HEK293T (cell line): ENCODE measurements at places on chromosomes 11 and 22.
A peak's percentile ranks its signal among the peaks of the same experiment; 100 is the strongest.

DNA sequence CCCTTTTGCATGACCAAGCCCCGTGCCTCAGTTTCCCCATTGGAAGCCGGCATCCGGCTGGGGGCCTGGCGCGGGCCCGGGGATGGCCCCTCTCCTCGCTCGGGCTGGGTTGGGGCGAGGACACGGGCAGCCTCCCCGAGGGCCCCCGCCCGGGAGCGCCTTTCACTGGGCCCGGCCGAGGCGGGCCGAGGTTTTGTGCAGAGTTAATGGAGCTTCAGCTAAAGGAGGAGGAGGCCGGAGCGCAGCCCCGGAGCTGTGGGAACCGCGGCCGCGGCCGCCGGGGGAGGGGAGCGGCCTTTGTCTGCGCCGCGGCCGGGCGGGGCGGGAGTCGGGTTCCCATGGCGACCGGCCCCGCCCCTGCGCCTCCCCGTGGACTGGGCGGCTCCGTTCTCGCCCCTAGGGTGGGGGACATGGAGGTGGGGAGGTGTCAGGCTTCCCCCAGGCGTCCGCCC lies 1.4 kb upstream of the MAPK11 start:
- peak; percentile 81 for DNase-seq

- DNase-seq, result no peak
Measured at GRCh38 chr11:86627776-86628455, 44.5 kb downstream of the ME3 start.

DNA sequence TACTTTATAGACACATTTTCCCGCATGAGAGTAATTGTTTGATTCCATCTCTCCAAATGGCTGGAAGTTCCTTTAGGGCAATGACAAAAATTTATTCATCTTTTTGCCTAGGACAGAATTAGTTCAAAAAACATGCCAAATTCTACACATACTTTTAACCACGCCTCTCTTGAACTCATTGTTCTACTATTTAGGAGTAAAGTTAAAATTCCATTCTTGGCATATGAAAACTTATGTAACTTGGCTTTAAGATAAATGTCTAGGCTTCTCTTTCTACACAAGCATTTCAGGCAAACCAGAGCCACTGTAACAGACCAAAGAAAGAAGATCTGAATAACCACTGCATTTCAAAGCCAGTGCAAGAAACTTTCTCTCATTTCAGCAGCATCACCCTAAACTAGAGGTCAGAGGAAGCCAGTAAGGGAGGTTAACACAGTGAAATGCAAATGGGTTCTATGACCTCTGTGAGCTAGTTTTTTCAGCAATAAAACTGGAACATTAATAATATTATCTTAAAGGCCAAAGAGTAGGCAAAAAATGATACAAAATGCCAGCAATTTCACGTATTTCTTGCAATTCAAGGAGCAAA lies 73.0 kb downstream of the RSF1 start:
- no peak for DNase-seq

DNA sequence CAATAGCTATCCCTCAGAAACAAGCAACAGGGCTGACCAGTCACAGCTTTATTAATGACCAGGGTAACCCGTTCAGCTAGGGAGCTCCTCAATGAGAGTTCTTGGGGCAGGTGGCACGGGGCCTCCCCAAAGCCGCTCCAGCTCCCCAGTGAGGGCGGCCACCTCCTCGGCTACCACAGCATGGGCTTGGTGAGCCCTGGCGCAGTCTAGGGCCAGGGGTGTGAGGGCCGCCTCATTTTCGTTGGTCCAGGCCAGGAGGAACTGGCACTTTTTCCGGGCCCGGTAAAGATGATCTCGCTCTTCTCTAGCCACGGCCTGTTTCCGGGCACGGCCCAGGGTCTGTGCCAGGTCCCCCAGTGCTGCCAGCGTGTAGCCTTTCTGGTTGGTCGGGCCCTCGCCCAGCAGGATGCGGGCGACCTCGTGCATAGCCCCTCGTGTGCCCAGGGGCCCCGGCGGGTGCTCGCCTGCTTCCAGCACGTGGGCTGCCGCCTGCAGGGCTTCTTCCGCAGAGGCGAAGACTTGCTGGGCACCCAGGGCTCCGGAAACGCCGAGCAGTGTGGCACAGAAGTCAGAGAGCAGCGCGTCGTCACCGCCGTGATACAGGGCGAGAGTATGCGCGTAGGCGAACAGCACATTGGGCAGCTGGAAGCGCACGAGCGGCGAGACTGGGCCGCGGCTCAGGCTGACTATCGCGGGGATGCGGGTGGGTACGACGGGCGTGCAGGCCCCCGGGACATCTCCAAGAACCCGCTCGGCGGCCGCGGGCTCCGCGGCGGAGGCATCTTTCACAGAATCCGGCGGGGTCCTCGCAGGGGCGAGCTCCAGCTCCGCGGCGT lies 913 bp downstream of the ZNHIT2 start:
- DNase-seq, result no peak

DNA sequence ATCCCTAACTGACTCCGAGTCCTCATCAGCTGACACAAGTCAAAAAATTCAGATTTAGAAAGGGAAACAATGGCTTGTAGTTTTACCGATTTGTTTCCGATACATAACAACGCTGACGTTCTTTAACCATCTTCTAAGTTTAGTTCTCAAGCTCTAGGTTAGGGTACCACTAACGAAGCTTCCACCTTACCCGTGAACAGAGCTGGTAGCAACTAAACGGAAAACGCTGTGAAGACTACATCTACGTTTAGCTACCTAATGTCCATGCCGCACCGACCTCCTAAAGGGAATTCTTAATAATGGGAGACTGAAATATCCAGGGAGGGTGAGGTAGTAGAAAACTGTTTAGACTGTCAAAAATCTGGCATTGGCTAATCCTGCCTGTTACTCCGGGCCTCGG lies 1.0 kb downstream of the NUP98 start:
- no peak for DNase-seq

DNA sequence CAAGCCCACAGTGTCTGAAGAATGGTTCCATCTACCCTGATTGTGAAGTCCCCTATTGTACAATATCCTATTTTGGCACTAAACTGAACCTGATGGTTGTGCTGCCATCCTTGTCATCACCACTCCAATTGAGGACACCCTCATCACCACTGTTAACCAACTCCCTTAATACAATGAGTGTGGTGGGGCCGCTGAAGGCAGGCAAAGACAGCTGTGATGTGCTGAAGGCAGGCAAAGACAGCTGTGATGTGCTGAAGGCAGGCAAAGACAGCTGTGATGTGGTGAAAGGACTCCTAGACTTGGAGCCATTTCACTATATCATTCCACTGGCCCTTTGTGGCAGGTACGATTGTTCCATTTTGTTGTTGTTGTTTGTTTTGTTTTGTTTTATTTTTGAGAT lies 481.6 kb downstream of the SOX6 start:
- DNase-seq, result no peak

DNA sequence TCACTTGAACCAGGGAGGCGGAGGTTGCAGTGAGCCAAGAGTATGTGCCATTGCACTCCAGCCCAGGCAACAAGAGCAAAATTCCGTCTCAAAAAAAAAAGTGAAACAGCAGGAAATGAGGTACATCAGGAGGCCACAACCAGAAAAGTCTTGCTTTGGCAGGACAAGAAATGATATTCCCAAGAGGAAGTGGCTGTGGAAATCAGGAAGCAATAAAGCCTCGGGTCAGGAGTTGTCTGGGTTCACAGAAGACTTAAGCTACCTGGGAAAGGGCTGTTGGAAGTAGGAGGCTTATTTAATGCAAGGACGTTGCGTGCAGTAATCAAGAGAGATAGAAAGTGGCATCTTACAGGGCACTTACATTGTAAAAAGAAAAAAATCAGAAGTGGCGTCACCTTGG lies 9.2 kb upstream of the RELT start:
- no peak for DNase-seq

GRCh38 chr11:45141631-45142030 lies 4.8 kb upstream of the PRDM11 start:
- DNase-seq, result no peak

DNA sequence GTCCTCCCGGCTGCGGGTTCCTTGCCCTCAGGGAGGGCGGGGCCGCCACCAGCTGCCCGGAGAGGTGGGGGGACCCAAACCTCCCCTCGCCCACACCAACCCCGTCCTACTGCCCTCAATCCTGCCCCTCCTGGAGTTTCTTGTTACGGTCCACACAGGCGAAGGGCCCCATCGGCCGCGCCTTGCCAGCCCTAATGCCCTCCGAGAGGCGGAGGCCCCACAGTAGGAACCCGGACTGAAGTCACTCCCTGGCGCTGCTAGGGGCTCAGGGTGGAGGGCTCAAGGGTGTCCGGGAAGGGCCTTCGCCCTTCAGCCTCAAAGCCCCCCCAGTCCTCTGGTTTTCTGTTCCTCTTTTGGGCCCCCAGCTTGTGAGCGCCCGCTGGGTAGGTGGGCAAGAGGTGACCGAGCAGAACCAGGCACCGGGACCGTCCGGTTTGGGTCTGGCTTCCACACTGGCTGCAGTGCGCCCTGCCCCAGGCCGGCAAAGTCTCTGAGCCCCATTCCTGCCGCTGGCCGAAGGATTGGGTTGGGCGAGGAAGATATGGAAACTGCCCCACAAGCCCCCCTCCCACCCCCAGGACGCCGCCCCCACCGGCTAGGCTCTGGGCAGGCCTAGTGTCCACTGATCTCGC lies 24.5 kb downstream of the DUSP8 start:
- DNase-seq, result no peak

DNA sequence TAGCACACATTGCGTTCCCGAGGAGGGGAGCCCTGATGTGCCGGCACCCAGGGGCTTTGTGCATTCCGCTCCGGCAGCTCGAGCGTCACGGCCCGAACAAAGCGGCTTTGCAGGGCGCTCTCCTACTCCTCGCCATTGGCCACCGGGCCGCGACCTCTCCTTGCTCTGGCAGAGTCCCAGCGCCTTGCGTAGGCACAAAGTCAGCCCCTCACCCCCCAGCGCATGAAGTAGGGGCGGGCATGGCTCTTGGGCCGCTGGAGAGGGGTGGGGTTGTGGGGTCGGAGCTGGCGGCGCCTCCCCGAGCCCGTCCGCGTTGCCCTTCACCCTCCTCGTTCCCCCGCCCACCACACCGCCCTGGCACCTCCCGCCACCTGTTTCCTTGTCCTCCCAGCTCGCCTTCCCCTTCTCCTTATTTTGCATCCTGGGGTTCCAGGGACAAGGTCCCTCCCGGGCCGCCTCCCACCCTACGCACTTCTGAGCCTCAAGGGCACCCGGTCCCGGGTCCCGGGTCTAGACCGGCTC lies 753 bp upstream of the PPARA start:
- DNase-seq, result no peak

GRCh38 chr11:18491924-18492323 lies 34.8 kb downstream of the TSG101 start:
- DNase-seq, result no peak

DNA sequence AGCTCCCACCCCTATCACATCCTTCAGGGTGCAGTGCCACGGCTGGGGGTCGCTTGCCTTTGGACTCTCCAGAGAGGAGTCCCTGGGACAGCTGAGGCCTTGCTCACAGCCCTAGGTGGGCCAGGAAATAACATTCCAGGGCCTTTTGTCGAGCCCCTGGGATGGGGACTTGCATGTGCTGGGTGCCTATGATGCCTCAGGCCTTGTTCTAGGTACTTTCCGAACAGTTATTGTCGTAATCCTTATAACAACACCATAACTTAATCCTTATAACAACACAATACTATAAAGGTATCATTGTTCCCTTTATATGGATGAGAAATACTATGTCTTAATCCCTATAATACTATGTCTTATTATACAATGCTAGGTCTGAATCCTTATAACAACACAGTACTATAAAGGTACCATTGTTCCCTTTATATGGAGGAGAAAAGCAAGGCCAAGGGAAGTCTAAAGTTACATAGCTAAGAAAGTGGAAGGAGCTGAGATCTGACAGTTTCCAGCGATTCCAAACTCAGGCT lies 236.5 kb downstream of the ST3GAL4 start:
- no peak for DNase-seq

- no peak for DNase-seq
Measured at GRCh38 chr11:7520011-7520942, 6.5 kb downstream of the PPFIBP2 start.

DNA sequence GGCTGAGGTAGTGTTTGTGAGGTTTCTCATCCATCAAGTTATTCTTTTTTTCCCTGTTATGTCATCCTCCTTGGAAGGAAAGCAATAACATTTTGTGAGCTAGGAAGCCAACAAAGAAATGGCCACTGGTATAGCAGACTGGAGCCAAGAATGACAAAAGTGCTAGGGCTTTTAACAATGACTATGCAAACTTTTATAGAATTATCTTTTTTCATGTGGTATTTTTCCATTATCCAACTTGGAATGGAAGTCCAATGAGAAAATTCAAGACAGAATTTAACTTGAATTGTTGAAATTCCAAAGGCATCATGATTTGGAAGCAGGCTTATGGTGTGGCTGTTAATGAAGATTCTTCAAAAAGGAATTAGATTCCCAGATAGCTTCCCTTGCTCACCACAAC lies 216.4 kb upstream of the PDGFD start:
- no peak for DNase-seq

- no peak for DNase-seq
Measured at GRCh38 chr22:23037429-23038333, 32.6 kb upstream of the GNAZ start.

GRCh38 chr22:23238707-23239106 lies 58.4 kb downstream of the BCR start:
- no peak for DNase-seq

- DNase-seq, result no peak
Measured at GRCh38 chr11:107041088-107041444, 22.8 kb upstream of the GUCY1A2 start.

DNA sequence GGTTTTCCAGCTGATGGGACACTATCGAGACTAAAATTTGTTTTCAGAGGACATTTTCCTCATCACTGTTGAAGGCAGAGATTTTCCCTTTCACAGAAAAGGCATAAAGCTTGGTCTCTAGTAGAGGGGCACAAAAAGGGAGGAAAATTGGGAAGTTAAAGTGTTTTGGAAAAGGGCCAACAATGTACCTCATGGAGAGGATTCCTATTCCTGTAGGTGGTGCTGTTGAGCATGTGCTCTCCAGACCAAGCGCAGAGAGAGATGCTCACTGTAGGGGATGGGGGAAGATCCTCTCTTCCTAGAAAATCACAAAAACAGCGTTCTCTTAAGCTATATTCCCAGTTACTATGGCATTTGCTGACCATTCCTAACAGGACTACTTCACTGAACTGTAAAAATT lies 44.9 kb downstream of the OR4C46 start:
- DNase-seq, result peak; percentile 3

- DNase-seq, result no peak
Measured at GRCh38 chr11:44870181-44870580, 80.5 kb downstream of the TP53I11 start.
